ENCODE measurements at places on chromosomes 2 and 18. TPM values are rescaled to one million over a fixed set of nuclear protein-coding genes. Genes with fewer than 3 reads are reported as not detected.
A peak's percentile ranks its signal among the peaks of the same experiment; 100 is the strongest.

DNA sequence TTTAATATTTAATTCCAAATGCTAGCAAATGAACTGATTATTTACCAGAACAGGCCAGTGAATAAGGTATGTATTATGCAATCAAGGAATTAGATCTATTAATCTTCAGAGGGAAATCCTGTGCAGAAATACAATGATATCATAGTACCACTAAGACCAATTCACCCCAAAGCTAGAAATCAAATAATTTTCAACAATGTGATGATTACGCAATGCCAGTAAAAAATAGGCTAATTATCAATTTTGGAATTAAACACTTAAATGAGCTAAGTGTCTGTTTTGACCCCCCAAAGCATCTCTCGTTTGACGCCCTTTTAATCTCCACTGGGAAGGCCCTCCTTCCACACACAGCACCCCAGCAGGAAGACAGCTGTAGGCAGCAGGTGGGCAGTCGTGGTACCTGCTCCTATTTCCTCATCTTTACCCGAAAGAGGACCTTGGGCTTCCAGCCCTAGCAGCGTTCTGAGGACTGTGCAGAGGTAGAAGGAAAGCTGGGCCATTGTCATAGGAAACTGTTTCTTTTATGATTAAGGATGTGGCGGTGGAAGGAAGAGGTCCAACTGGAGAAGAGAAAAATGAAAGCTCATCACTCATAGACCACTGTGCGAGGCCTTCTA is 84.7 kb downstream of the MBP start:
- no peak for DNase-seq
- no peak overlapping the region for H3K27ac ChIP-seq
- H3K4me1 ChIP-seq, result peaks cover 11% of the 10 kb centered on the region
- no peaks in the 10 kb centered on the region for H3K27me3 ChIP-seq

The ACTG2 gene
- 191 TPM for total RNA-seq

DNA sequence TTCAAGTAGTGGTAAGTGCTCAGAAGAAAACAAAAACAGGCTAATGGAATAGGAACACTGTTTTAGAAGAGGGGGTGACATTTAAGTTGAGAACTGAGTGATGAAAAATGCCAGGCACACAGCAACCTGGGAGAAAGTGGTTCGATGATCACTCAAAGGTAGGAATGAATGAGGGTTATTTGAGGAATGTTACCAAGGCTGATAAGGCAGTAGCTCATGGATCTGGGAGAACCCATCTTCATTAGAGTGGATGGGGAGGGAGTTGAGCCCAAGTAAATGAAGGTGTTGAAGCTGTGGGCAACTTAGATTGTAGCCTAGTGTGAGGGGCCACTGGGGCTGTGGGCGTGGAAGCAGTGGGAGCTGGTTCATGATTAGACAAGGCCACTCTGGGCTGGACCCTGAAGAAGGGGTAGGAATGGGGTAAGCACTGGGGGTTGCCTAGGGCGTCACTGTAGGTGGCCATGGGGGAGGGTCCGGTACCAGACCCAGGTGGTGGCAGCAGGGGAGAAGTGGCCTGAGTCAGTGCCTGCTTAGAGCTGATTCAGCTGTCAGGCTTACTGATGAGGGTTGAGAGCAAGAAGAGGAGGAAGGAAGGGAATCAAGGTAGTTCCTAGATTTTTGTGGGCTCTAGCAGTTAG is 22.5 kb upstream of the LYPD6B start:
- H3K4me1 ChIP-seq, result peaks cover 38% of the 10 kb centered on the region
- no peak for DNase-seq
- no peak overlapping the region for H3K4me3 ChIP-seq
- no peaks in the 10 kb centered on the region for H3K27me3 ChIP-seq

DNA sequence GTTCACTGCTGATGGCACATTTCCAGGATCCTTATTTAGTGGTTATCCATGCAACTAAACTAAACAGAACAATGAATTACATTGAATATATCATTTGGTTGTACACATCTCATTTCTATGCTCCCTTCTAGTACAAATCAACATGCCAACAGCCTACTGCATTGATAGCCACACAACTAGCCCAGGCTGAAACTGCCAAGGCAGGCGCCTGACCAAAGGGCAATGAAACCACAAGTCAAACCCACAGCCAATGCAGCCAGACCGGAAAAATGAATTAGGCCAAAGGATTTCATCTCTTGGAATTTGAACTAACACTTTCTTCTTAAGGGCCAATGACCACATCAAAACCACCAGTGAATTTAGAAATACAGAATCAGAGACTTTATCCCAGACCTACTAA is 196.4 kb downstream of the NOL4 start:
- no peak overlapping the region for H3K27ac ChIP-seq
- no peak for DNase-seq
- no peaks in the 10 kb centered on the region for H3K27me3 ChIP-seq

DNA sequence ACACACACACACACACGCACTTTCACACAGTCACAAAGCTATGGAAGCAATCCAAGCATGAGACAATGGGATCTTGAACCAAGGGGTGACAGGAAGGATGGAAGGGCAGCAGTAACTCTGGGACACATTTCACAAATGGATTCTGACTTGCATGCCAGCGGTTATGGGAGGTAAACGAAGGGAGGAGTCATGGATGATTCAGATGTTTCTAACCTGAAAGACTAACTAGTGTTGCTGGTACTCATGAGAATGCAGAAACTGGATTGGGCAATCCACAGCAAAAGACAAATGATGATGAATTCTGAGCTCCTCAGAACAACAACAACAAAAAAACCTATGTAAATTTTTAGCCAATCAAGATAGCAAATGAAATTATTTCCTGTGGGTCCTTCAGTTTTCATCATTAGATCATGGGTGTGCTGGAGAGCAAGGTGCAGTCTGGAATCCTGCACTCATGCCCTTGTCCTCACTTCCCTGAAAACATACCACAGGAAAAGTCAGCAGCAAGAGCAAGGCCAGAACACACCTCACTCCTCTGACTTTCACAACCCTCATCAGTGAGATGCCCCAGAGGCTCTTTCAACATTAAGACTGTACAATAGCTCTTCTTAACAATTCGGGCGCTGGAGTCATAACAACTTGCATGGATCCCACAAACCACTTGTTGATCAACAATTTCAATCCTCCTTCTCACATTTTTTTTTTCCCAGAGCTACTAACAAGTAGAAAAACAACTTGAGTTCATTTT is 32.6 kb downstream of the ABCA12 start:
- no peak overlapping the region for H3K4me3 ChIP-seq
- peaks cover 5% of the 10 kb centered on the region for H3K27me3 ChIP-seq
- no peaks in the 10 kb centered on the region for H3K36me3 ChIP-seq
- DNase-seq, result no peak
- no peak overlapping the region for H3K27ac ChIP-seq
- no peaks in the 10 kb centered on the region for H3K4me1 ChIP-seq

DNA sequence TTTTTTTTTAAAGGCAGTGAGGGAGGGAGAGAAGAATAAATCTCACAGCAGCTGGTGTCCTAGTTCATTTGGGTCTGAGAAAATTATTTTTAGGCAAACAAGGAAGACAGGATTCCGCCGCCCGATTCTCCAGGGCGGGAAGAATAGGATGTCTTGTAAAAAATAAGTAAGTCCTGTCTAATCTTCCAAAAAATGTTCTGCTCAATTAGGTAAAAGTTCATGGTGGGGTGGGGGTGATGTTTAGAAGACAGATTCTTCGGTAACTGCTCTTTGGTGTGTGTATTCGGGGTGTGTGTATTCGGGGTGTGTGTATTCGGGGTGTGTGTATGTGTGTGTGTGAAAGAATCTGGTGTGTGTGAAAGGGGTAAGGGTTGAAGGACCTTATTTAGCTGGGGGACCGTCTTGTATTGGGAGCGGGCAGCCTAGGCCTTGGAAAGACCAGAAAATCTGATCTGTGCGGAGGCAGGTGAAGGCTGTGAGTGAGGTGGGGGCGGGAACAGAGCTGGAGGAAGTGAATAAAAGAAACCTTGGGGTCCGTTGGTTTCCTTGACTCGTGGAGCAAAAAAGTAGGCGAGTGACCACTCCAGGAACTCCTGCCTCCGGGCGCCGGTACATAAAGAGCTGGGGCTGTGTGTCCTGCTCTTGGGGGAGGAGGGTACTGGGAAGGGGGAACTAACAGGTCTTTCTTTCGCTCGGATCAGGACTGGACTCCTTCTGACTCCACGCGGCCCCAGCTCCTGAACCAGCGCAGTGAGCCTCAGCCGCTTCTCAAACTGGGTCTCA is 4.4 kb upstream of the PAX3 start:
- no peak overlapping the region for H3K4me3 ChIP-seq
- no peak overlapping the region for H3K27ac ChIP-seq
- peaks cover 38% of the 10 kb centered on the region for H3K4me1 ChIP-seq
- no peak for DNase-seq
- peaks cover 1% of the 10 kb centered on the region for H3K36me3 ChIP-seq

- H3K27ac ChIP-seq, result no peak overlapping the region
- H3K36me3 ChIP-seq, result peaks cover 7% of the 10 kb centered on the region
- H3K4me3 ChIP-seq, result no peak overlapping the region
- no peak for DNase-seq
- no peaks in the 10 kb centered on the region for H3K27me3 ChIP-seq
- H3K4me1 ChIP-seq, result no peaks in the 10 kb centered on the region
These were observed 15.4 kb upstream of the ATP6V1B1 start for GRCh38 chr2:70920367-70920715.

GRCh38 chr18:42113529-42114191 is 158.6 kb downstream of the PIK3C3 start:
- no peaks in the 10 kb centered on the region for H3K36me3 ChIP-seq
- no peak overlapping the region for H3K4me3 ChIP-seq
- H3K4me1 ChIP-seq, result peaks cover 13% of the 10 kb centered on the region
- H3K27ac ChIP-seq, result peak overlapping the region; percentile 35

DNA sequence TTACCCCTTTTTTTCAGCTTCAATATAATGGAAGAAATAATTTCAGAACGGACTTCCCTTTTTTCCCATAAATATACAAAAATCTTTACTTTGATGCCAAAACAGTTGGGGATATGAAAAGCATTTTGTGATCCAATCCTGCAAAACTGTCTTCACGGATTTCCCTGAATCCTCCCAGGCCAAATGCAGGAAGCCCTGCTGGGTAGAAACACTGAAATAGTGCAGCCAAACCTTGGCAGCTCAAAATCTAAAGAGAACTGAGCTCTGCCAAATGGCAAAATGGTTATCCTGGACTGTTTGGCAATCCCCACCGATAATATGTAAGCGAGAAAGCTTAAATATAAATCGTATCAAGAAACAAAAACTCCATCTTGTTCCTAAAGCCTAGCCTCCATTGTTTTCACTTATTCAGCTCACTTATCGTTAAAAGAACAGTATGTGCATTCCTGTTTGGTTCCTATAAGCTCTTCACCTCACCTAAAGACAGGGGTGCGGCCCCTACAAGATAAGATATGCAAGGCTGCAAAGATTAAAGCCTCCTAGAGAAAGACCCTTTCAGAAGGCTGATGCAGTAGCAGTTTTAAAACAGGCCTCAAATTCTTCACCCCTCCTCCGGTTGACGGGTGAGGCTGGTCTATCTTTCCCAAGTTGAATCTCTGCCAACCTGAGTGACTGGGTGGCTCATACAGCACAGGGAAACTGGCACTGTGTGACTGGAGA is 48.6 kb downstream of the LAMA1 start:
- no peaks in the 10 kb centered on the region for H3K36me3 ChIP-seq
- peaks cover 5% of the 10 kb centered on the region for H3K27me3 ChIP-seq
- DNase-seq, result no peak

Data from osteocyte (in vitro differentiated cells).